GM18507 (cell line): ENCODE measurements at places on chromosomes 5 and 9.

GRCh38 chr5:157273131-157273556, 7.2 kb downstream of the CYFIP2 start:
- DNase-seq, result no peak

DNA sequence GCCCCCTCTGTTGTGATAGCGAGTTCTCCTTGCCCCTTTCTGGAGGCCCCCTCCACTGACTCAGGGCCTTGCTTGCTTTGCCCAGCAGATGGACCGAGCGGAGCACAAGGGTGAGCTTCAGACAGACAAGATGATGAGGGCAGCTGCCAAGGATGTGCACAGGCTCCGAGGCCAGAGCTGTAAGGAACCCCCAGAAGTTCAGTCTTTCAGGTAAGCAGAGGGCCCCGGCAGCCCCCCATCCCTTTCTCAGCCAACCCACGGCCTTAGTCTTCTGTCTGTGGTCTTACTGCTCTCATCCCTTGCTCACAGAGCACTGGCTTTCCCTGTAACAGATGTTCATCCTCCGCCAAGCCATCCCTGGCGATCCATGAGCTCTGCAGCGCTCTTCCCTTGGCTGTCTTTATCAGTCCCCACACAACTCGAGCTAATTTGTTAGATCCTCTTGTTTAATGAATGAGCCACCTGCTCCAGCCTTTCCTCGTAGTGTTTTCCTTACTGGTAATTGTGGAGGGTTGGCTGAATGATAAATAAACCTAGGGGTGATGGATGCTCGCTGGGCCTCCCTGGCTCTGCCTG, 18.4 kb upstream of the RARS1 start:
- no peak for DNase-seq

GRCh38 chr5:110150199-110150598, 460.5 kb downstream of the MAN2A1 start:
- no peak for DNase-seq

DNA sequence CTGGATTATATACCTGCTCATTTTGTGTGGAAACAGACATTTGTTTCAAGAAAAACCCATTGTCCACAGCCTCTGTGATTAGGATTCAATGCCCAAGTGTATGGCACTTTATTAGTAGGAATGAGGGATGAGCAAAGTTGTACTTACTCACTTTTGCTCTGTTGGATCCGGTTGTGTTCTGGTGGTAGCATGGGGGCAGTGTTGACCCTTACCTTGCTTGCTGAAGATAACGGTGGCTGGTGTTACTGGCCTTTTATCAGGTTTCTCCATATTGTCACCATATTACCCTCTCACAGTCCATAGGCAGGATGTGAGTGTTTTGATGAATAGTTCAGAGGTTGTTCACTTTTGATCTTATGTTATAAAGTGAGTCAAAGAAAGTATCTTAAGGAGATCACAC, 42.7 kb upstream of the NUDT12 start:
- DNase-seq, result no peak

DNA sequence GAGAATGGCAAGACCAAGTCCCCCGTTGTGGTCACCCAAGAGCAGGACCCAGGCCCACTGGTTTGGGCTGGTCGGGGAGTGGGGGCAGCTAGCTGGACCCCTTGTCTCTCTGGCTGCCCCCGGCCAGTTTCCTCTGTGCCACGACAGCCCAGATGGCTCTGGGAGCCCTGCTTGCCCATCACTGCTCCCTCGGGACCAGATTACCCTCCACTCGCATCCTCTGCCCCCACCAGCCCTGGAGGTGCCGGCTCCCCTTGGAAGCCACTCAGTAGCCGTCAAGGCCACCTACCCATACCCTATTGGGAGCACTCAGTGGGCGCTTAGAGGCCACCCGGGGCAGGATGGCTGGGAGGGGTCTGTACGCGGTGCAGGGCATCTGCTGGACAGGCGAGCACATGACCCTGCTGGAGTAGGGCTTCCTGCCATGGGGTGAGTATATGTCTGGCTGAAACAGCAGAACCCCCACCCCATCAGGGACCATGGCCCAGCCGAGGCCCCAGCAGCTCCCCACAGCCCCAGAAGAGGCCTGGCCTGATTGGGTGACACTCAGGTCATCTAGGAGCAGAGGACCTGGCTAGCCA, 70.0 kb downstream of the ZNF354C start:
- no peak for DNase-seq

GRCh38 chr9:129208207-129209032, 30.4 kb upstream of the IER5L start:
- DNase-seq, result no peak

GRCh38 chr5:42944989-42945388, 95.1 kb downstream of the ANXA2R start:
- DNase-seq, result no peak

DNA sequence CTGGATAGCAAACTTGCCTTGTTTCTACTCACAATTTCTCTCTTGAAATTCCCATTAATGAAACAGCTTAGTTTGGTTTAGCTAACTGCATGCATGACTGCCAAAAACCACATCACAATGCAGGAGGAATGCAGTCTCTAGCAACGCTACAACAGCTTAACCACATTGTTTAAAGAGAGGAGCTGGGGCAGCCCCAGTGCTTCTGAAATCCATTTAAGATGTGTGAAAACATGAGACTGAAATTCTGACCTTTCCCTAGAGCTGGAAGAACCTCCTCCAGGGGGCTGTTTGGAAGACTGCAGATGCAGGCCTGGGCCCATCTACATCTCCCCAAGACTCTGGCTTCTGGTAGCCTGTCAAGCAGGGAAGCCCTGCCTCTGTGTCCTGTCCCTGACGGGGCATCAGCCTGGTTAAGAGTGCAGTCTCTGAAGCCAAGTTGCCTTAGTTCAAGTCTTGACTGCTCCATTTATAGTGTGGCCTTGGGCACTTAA, 157.1 kb downstream of the ZNF462 start:
- DNase-seq, result no peak

GRCh38 chr5:168752012-168752411, 172.8 kb upstream of the PANK3 start:
- no peak for DNase-seq

- DNase-seq, result no peak
These were observed 14.0 kb upstream of the LOX start for GRCh38 chr5:122091936-122092600.

- DNase-seq, result no peak
These were observed 142.7 kb downstream of the MCTP1 start for GRCh38 chr5:95142145-95142544.

- DNase-seq, result no peak
These were observed 201.1 kb downstream of the ARHGEF28 start for GRCh38 chr5:73827106-73827450.

DNA sequence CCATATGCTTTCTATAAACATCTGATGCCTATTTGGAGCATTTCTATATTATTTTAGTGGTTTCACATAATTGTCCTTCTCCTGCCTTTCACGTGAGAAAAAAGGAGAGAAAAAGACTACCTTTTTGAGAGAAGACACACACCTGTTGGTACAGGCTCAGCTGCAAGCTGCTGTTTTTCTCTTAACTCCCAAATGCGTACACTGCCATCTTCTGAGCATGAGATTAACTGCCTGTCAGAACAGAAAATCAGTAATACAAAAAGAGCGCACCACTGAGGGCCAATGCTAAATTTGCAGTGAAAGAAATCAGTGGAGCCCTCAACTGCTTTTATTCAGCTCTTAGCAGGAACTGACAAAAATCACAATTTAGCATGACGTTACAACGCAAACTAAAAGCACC, 54.9 kb downstream of the WDR41 start:
- no peak for DNase-seq

- DNase-seq, result no peak
These were observed 483.4 kb downstream of the SPATA31A7 start for GRCh38 chr9:61673247-61673646.

GRCh38 chr9:122445155-122445749, 32.5 kb downstream of the OR1J1 start:
- DNase-seq, result no peak

GRCh38 chr9:93670208-93671019, 94.0 kb downstream of the PHF2 start:
- no peak for DNase-seq

DNA sequence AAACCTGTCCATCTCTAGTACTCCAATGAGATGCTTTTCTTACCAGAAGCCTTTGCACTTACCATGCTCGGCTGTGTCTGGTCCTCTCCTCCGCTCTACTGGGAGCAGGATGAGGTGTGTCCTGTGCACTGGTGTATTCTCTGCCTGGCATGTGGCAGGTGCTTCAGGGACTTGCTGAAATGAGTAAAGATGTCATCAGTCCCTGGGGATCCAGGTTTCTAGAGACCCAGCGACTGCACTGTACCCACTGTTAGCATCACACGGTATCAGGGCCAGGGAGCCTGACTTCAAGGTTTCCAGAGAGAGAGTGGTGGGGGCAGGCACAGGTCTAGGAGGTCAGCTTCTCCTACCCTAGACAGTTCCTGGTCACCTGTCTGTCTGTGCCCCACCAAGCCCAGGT, 10.5 kb downstream of the PTTG1 start:
- DNase-seq, result no peak

DNA sequence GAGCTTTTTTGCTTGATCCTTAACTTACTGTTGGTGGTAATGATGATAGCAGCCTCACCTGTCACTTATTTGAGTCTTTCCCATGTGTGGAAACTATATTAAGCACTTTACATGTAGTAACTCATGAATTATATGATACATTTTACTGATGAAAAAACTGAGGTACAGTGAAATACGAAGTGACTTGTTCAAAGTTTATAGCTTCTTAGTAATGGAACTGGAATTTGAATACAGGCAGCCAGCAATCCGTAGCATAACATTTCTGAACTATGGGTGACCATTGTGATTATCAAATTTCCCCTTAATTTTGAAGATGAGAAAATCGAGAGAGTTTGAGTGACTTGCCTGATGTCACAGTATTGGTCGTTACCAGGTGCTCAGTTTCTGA, 17.3 kb downstream of the SCAMP1 start:
- DNase-seq, result no peak

GRCh38 chr5:94440015-94440414, 178.4 kb downstream of the KIAA0825 start:
- no peak for DNase-seq

DNA sequence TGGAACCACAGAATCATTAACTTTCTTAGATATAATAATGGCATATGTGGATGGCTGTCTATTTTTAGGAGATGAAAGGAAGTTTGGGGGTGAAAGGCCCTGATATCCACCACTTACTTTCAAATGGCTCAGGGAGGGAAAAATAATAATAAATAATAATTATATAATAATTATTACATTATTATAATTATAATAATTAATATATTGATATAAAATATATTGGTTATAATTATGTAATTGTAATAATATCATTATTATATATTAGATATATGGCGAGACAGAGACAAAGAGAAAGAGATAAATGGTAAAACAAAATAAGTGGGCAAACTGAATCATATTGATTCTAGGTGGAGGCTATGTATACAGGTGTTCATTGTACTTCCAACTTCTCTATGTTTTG, 136.6 kb downstream of the GAPVD1 start:
- DNase-seq, result no peak

DNA sequence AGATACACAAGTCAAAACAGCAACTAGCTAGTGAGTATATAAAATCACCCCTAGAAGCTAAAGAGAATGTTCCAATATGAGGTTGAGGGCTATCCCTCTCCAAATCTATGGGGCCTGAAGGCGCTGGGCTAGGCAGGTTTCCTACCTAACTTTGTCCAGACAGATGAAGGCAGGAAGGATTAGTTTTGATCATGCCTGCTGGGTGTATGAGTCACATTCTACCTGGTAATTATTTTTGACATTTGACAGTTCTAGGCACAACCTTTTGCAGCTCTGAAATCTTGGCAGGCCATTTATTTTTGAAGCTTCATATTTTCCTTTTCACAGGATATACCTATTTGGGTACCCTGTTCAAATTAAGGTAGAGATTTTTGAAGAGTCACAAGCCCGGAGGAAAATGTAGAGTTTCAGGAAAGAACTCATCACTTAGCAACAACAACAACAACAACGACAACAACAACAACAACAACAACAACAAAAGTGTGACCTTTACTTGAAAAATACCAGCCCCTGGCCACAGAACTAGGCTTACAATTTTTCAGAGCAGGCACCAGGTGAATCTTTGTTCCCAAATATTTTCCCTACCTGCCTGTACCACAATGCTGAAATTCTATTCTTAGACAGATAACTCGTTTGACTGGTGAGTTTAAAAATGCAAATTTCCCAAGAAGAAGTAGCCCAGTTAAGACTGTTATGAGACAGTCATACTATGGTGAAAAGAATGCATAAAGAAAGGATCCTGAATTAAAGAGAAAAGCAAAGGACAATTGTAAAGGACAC, 175.5 kb upstream of the TUT7 start:
- DNase-seq, result no peak

DNA sequence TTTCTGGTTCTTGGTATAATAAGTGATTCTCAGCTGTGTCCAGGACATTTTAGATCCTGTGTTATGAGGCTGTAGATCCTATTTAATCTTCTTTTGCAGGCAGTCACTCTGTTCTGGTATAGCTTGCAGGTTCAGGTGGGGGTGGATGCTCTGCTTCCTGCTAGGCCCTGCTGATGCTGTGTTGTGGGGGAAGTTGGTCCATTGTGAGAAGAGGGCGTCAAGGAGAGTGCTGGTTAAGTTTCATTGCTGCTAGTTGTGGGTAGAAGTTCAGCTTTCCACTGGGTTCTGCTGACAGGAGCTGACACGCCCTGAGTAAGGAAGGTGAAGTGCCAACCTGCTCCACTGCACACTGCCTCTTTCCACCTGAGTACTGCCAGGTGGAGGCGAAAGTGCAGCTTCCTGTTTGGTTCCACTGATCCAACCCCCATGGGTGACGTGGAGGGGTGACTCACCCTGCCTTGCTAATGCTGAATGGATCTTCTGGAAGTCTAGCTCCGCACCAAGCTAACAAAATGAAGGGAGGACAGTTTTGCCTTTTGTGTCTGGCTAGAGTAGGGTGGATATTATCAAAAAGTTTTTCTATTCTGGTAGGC, 16.3 kb downstream of the NMRK1 start:
- no peak for DNase-seq

DNA sequence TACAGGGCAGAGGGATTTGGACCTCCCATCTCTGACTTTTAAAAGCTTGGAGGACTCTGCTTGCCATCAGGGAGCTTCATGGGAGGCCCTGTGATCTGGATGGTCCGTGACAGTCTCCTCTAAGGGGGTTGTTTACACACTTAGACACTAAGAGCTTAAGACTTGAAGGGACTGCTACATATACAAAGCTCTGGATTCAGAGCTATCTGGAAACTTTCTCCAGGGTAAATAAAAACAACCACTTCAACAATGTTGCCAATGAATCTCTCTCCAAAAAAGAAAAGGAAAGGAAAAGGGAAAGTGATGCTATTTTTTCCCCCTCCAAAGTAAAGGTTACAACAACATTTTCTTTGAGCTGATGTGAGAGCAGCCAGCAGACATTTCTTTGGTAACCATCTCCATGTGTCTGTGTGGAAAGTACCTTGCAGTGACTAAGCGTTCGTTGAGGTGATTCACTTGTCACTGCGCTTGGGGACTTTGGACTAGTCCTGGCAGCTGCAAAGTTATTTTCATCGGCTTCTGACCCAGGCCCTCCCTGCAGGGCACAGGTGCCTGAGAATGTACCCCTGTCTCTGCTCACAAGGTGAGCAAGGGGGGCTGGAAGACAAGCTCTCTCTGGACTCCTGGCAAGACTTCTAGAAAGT, 262.1 kb upstream of the KLF4 start:
- DNase-seq, result no peak

- DNase-seq, result peak; percentile 9
These were observed 382.3 kb upstream of the SLC30A5 start for GRCh38 chr5:68711293-68712200.

GRCh38 chr5:143207563-143208364, 195.7 kb downstream of the NR3C1 start:
- no peak for DNase-seq
